Epithelial cell of proximal tubule (primary cell): ENCODE measurements at places on chromosomes 4 and X. TPM values are rescaled to one million over a fixed set of nuclear protein-coding genes. Genes with fewer than 3 reads are reported as not detected.

The SYTL5 gene
- 0.14 and 0.17 TPM in 2 replicates for total RNA-seq

The STPG2 gene
- not detected in 2 replicates for total RNA-seq

The PRR32 gene
- total RNA-seq = not detected in 2 replicates

The CPZ gene
- 0.86 and 2.0 TPM in 2 replicates for total RNA-seq

The EFHC2 gene
- total RNA-seq = 0.81 TPM in 1 of 2 replicates, not detected in the other

GRCh38 chr4:11704186-11704830 is 275.6 kb upstream of the HS3ST1 start:
- peak; percentile 41 for DNase-seq

GRCh38 chr4:174259580-174259979 is 23.9 kb downstream of the FBXO8 start:
- no peak for DNase-seq

DNA sequence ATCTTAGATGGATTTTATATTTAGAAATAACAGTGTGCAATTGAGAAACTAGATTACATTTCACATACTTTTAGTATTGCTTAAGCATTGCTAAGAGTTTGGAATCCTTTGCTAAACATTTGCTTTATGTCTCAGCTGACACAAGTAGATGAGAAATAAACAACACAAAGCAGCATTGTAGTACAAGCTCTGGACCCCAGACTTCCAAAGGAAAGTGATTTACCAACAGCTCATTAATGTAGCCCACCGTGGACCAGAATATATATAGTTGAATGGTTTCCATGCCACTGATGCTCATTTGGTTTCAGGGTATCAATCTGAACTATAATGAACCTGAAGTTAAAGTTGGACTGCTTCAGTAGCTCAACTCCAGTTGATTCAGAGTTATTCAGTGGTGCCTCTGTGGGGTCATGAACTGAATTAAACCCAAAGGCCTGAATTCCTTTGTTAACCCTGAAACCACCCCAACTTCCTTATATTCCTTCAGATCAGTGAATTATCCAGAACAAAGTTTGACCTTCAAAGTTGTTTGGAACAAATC is 132.1 kb upstream of the NEIL3 start:
- DNase-seq = peak; percentile 76

- DNase-seq = no peak
Observed at GRCh38 chr4:100848841-100849240, 331.0 kb upstream of the EMCN start.
